Chondrocyte (in vitro differentiated cells): ENCODE measurements at places on chromosomes 2 and 18. TPM values are rescaled to one million over a fixed set of nuclear protein-coding genes. Genes with fewer than 3 reads are reported as not detected.

DNA sequence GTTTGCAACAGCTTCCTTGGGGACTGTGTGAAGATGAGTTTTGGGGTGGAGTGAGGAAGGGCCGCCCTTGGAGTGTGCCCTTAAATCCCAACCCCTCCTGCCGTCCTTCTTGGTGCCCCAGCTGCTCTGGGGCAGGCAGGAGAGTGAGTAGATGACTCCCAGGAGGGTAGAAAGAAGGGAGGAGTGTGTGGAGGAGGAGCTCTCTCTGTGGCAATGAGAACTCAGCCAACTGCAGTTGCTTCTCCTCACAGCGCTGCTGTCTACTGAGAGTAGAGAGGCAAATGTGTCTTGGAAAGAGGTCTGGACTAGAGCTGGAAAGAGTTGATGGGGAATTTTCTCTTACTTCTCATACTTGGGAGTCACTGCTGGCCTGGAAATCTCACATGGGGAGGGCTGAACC is 21.8 kb upstream of the SIX2 start:
- DNase-seq, result no peak
- H3K4me1 ChIP-seq, result peaks cover 16% of the 10 kb centered on the region
- no peaks in the 10 kb centered on the region for H3K36me3 ChIP-seq
- H3K4me3 ChIP-seq, result no peak overlapping the region
- H3K27ac ChIP-seq, result peak overlapping the region; percentile 54

DNA sequence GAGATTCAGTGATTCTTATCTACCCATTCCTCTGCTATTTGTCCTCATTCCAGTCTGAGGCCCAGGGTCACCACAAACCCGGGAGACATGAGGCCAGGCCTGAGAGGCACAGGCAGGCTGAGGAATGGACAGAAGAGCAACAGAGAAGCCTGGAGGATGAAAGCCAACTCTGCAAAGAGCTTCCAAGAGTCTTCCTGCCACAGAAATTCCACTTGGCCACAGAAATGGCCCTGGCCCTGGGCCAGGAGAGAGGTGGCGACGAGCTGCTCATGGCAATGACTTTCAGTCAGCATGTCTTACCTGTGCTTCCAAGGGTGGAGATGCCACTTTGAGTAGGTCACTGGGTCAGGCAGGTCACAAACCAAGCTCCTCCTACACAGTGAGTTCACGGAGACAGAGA is 155.3 kb upstream of the PKDCC start:
- H3K27me3 ChIP-seq, result no peaks in the 10 kb centered on the region
- H3K4me1 ChIP-seq, result peaks cover 41% of the 10 kb centered on the region
- H3K27ac ChIP-seq, result peak overlapping the region; percentile 49
- no peak overlapping the region for H3K4me3 ChIP-seq
- no peak for DNase-seq

- no peak overlapping the region for H3K4me3 ChIP-seq
- DNase-seq, result no peak
- H3K27ac ChIP-seq, result no peak overlapping the region
- peaks cover 24% of the 10 kb centered on the region for H3K4me1 ChIP-seq
Measured at GRCh38 chr2:85930129-85931124, 41.6 kb upstream of the ST3GAL5 start.

GRCh38 chr2:232142049-232142448 is 180.5 kb downstream of the DIS3L2 start:
- no peaks in the 10 kb centered on the region for H3K27me3 ChIP-seq
- no peak for DNase-seq

- H3K4me1 ChIP-seq, result peaks cover 91% of the 10 kb centered on the region
- H3K27ac ChIP-seq, result peak overlapping the region; percentile 85
- no peak overlapping the region for H3K4me3 ChIP-seq
- H3K27me3 ChIP-seq, result no peaks in the 10 kb centered on the region
Measured at GRCh38 chr2:189153619-189154018, 25.9 kb downstream of the COL5A2 start.

DNA sequence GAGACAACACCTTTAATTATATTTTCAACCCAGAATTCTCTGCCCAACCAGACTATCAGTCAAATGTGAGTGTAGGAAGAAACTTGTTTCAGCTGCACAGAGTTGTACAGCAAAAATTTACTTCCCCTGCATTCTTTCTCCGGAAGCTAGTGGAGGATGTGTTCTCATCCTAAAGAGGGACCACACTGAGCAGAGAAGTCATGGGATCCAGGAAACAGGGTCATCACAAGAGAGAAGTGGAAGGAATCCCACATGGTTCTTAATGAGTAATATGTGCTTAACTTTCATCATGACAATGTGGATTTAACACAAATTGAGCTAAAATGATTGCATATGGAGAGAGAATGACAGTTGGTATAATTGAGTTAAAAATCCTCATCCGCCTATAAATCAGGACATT is 78.2 kb downstream of the INPP4A start:
- DNase-seq, result no peak
- no peak overlapping the region for H3K4me3 ChIP-seq
- H3K4me1 ChIP-seq, result no peaks in the 10 kb centered on the region
- no peak overlapping the region for H3K27ac ChIP-seq
- peaks cover 7% of the 10 kb centered on the region for H3K36me3 ChIP-seq

DNA sequence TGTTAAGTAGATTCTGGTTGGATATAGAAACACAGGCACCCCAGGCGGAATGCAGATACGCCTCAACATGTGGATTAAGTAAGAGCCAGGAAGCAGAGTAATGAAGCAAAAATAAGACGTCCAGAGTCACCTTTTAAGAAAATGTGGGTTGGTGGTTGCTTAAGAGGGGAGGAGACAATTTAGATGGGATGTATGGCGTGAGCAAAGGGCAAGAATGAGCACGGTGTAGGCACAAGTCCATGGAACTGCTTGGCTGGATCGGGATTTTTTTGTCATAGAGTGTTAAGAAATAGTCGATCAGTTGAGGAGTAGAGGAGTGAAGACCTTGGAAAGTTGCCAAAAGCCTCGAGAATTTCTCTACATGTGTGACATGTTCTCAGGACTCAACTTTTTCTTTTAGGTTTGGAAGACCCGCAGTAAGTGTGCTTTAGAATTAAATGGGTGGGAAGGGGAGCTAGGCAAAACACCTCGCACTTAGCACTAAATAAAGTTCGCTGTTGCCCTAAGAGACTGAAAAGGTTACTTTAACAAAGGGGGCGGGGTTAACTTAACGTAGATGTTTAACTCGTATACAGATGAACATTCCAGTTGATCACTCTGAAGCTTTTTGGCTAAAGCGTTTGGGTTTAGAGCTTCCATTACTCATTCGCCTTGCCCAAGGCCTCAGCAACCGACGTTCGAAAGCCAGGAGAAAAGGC is 716 bp upstream of the SLC39A10 start:
- no peaks in the 10 kb centered on the region for H3K36me3 ChIP-seq
- no peaks in the 10 kb centered on the region for H3K27me3 ChIP-seq
- H3K4me3 ChIP-seq, result peak overlapping the region; percentile 90
- no peak for DNase-seq
- peak overlapping the region; percentile 96 for H3K27ac ChIP-seq
- H3K4me1 ChIP-seq, result peaks cover 46% of the 10 kb centered on the region

- no peaks in the 10 kb centered on the region for H3K36me3 ChIP-seq
- no peak overlapping the region for H3K27ac ChIP-seq
- peaks cover 26% of the 10 kb centered on the region for H3K27me3 ChIP-seq
- peaks cover 2% of the 10 kb centered on the region for H3K4me1 ChIP-seq
- H3K4me3 ChIP-seq, result no peak overlapping the region
- DNase-seq, result no peak
Measured at GRCh38 chr2:40668425-40668824, 216.5 kb upstream of the SLC8A1 start.

- H3K27ac ChIP-seq, result no peak overlapping the region
- H3K27me3 ChIP-seq, result no peaks in the 10 kb centered on the region
- DNase-seq, result no peak
- no peaks in the 10 kb centered on the region for H3K36me3 ChIP-seq
Measured at GRCh38 chr2:1601067-1601412, 143.3 kb downstream of the PXDN start.

- peak; percentile 78 for DNase-seq
- peaks cover 24% of the 10 kb centered on the region for H3K4me1 ChIP-seq
- no peaks in the 10 kb centered on the region for H3K36me3 ChIP-seq
Measured at GRCh38 chr2:240987588-240987987, 10.8 kb upstream of the SNED1 start.

DNA sequence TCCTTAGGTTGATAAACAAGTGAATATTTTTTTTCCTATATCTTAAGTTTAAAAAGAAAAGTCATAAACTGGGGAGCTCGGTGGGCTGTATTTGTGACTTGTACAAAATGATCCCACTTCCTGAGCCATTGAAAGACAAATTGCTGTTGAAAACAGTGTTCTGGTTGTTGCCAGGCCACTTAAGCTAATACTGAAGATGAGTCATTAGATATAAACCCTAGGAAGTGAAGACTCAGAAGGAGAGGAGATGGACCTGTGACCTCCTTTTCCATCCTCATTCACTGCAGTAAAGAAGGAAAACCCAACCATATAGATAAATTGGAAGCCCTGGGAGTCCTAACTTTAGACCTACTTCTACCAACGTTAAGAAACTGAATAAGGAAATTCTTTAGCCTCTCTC is 46.2 kb upstream of the SERPINE2 start:
- no peaks in the 10 kb centered on the region for H3K27me3 ChIP-seq
- no peak for DNase-seq
- peak overlapping the region; percentile 34 for H3K27ac ChIP-seq
- H3K4me3 ChIP-seq, result no peak overlapping the region
- peaks cover 27% of the 10 kb centered on the region for H3K4me1 ChIP-seq

- DNase-seq, result no peak
- peak overlapping the region; percentile 98 for H3K27ac ChIP-seq
- H3K27me3 ChIP-seq, result no peaks in the 10 kb centered on the region
Measured at GRCh38 chr2:201258666-201259615, 1.4 kb upstream of the CASP8 start.

GRCh38 chr2:156309167-156309566 is 23.4 kb downstream of the NR4A2 start:
- H3K4me1 ChIP-seq, result no peaks in the 10 kb centered on the region
- no peaks in the 10 kb centered on the region for H3K36me3 ChIP-seq
- DNase-seq, result no peak
- peaks cover 26% of the 10 kb centered on the region for H3K27me3 ChIP-seq

DNA sequence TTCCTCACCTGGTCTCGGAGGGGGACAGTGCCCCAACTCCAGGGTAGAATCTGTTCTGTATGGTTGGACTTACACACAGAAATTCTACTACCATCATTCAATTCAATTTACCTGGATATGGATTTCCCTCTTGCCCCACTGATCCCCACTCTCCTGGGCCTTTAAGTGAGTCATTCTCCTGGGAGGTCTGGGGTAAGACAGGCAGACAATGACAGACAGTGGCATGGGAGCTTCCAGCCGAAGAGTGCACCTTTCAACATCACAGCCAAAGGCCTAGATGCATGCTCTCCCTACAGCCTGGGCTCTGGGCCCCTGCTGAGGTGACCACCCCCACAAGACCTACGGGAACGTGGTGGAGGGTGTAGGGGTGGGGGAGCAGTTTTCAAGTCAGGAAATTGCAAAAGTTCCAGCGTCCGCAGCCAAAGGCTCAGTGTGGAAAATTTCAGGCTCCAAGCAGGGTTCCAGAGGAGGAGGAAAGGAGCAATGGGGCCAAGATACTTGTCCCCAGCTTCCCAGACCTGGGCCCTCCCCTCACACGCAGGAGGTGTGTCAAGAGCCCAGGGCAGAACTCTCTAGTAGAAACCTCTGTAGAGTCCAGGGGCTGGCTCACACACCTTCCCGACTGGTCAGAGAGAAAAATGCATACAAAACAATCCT is 296.4 kb downstream of the CYP26B1 start:
- no peaks in the 10 kb centered on the region for H3K36me3 ChIP-seq
- H3K27me3 ChIP-seq, result peaks cover 7% of the 10 kb centered on the region
- H3K27ac ChIP-seq, result no peak overlapping the region
- peaks cover 26% of the 10 kb centered on the region for H3K4me1 ChIP-seq
- no peak overlapping the region for H3K4me3 ChIP-seq

DNA sequence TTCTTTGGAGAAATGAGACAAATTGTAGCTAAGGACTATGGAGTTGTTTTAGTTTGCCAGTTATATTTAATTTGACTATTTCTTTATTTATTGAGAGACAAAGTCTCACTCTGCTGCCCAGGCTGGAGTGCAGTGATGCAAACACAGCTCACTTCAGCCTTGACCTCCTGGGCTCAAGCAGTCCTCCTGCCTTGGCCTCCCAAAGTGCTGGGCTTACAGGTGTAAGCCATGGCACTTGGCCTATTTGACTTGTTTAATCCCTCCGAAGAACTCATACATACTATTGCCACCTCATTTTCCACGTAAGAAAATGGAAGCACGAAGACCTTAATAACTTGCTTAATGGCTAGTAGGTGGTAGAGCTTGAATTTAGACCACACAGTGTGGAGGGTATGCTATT is 988 bp upstream of the RNF144A start:
- no peak overlapping the region for H3K27ac ChIP-seq
- no peak overlapping the region for H3K4me3 ChIP-seq
- DNase-seq, result no peak
- H3K4me1 ChIP-seq, result peaks cover 22% of the 10 kb centered on the region
- H3K27me3 ChIP-seq, result no peaks in the 10 kb centered on the region
- no peaks in the 10 kb centered on the region for H3K36me3 ChIP-seq

- peaks cover 4% of the 10 kb centered on the region for H3K36me3 ChIP-seq
- no peak overlapping the region for H3K4me3 ChIP-seq
- H3K27ac ChIP-seq, result peak overlapping the region; percentile 6
- H3K4me1 ChIP-seq, result peaks cover 3% of the 10 kb centered on the region
- peaks cover 35% of the 10 kb centered on the region for H3K27me3 ChIP-seq
Measured at GRCh38 chr2:240974771-240975572, 23.4 kb upstream of the SNED1 start.

DNA sequence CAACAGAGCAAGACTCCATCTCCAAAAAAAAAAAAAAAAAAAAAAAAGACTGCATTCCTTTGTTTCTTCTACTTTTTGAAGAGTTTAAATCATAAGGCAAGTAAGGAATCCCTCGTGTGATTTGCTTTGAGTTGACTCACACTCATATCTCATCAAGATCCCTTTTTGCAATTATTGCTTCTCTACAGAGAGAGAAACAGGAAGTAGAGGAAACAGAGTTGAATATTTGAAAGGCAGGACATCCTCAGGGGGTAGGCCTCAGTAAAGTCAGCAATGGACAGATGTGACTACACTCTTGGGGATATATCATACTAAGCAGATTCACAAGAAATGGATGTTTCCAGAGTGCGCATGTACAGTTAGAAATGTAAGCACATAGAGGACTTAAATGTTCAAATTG is 11.2 kb upstream of the EFR3B start:
- no peaks in the 10 kb centered on the region for H3K4me1 ChIP-seq
- no peak for DNase-seq
- peaks cover 7% of the 10 kb centered on the region for H3K27me3 ChIP-seq
- no peak overlapping the region for H3K4me3 ChIP-seq

Gene ANKRD62
- not detected in 3 replicates for total RNA-seq

Gene HOXD3
- not detected in 3 replicates for total RNA-seq

Gene THADA
- total RNA-seq, result 23.6 to 68.0 TPM (median 28.4 TPM) in 3 replicates

Gene FBXO15
- total RNA-seq, result 0.57 to 0.95 TPM (median 0.92 TPM) in 3 replicates

Gene L3MBTL4
- total RNA-seq, result 0.41 to 1.9 TPM (median 1.0 TPM) in 3 replicates
